AG10803 (cell line): ENCODE measurements at places on chromosomes 7 and 10.
A peak's percentile ranks its signal among the peaks of the same experiment; 100 is the strongest.

- DNase-seq: peak; percentile 74
These were observed 21.0 kb upstream of the ABI1 start for GRCh38 chr10:26881600-26882331.

- DNase-seq: no peak
These were observed 26.1 kb downstream of the WDFY4 start for GRCh38 chr10:48710647-48711275.

GRCh38 chr10:10952800-10953199 is 64.9 kb upstream of the CELF2 start:
- no peak for DNase-seq

DNA sequence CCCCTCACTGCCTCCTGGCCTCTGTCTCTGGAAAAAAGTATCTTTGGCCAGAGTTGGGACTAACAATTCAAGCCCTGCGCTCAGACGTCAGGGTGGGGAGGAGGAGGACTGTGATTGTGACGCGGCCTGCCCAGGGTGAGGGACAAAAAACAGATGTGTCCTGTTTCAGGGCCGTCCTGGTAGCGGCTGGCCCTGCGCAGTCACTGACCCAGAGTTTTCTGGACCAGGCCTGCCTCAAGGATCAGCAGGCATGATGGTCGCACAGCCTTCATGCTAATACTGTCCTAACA is 110.1 kb downstream of the CYTH3 start:
- DNase-seq: no peak

- DNase-seq: peak; percentile 25
These were observed 12.2 kb downstream of the PLXDC2 start for GRCh38 chr10:19828278-19829049.

DNA sequence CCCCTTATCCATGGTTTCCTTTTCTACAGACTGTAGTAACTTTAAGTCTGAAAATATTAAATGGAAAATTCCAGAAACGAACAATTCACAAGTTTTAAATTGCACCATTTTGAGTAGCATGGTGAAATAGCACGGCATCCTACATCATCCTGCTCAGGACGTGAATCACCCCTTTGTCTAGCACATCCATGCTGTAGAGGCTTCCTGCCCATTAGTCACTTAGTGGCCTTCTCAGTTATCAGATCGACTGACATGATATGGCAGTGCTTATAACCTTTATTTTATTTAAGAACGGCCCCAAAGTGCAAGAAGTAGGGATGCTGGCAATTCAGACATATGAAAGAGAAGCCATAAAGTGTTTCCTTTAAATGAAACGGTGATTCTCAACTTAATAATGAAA is 82.7 kb downstream of the CPXM2 start:
- DNase-seq: peak; percentile 92

DNA sequence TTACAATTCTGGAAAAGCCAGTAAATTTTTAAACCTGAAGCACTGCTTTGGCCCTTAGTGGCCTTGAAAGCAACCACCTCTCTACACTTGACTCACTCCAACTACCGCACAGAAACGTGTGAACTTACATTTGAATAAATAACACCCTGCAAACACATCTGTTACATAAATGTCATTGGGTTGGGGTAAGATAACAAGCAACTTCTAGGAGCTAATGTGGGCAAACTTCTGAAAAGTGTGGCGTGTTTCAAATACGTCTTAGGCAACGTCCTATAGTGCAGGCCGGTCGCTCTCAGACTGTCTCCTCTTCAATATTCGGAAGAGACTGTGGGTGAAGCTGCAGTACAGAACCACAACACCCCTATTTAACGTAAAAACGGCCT is 474 bp downstream of the ORC5 start:
- peak; percentile 10 for DNase-seq

- DNase-seq: peak; percentile 33
These were observed 55.9 kb downstream of the DGKI start for GRCh38 chr7:137790828-137791227.

- no peak for DNase-seq
These were observed 942.9 kb upstream of the LRRN3 start for GRCh38 chr7:110148054-110148453.

DNA sequence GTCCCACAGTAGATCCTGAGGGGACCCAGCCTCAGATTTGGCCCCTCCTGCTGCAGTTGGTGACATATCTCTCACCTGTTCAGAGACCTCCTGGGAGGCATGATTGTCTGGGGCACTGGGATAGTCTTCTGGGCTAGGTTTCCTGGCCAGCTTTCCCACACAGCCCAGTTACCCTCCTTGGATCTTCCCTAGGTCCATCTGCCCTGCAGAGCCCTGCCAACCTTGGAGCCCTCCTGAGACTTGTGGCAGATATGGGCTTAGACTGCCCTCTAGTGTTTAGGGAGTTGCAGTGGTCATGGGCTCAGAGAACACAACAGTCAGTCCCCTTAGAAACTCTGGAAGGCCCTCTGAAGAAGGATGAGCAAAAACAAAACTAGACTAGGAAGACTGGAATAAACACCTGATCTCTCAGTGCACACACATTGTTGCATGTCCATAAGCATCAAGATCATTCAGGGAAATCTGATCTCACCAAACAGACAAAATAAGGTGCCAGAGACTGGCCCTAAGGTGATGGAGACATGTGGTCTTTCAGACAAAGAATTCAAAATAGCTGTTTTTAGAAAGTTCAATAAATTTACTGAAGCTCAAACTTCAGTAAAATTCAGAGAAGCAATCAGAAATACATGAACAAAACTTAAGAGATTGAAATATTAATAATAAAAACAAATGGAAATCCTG is 324.6 kb downstream of the ATRNL1 start:
- DNase-seq: peak; percentile 6

GRCh38 chr7:28096713-28097112 is 83.9 kb downstream of the JAZF1 start:
- peak; percentile 77 for DNase-seq
